Ovary (tissue), 10 donors: ENCODE measurements at places on chromosomes 2 and 18. TPM values are rescaled to one million over a fixed set of nuclear protein-coding genes. Genes with fewer than 3 reads are reported as not detected.

The ANKRD62 gene
- not detected for total RNA-seq

The RGPD3 gene
- total RNA-seq = 0.08 TPM

The C18orf54 gene
- 2.5 TPM for total RNA-seq

The SCN7A gene
- total RNA-seq = 115 TPM

The CLIP4 gene
- total RNA-seq = 46.6 TPM

The PXDN gene
- total RNA-seq = 58.7 TPM

The GPR155 gene
- 5.4 TPM for total RNA-seq

The SIX3 gene
- not detected for total RNA-seq

The PSMA8 gene
- total RNA-seq = 0.25 TPM

The TIA1 gene
- 115 TPM for total RNA-seq

The CIB4 gene
- not detected for total RNA-seq

The GTF2A1L gene
- total RNA-seq = not detected

The IL18R1 gene
- total RNA-seq = 0.96 TPM

The CROCC2 gene
- 1.7 TPM for total RNA-seq

The MRPS5 gene
- total RNA-seq = 45.4 TPM

The RNF152 gene
- 10.5 TPM for total RNA-seq

The SULT1C2 gene
- 0.57 TPM for total RNA-seq

The MYCN gene
- total RNA-seq = 4.7 TPM

The ZNF385B gene
- 5.4 TPM for total RNA-seq

The KCNE4 gene
- total RNA-seq = 3.8 TPM

The HOXD3 gene
- 14.8 TPM for total RNA-seq

The RAPGEF4 gene
- 8.3 TPM for total RNA-seq

The CNDP1 gene
- 0.15 TPM for total RNA-seq

The GAL3ST2 gene
- 0.27 TPM for total RNA-seq

The CYTIP gene
- total RNA-seq = 1.4 TPM

The RND3 gene
- total RNA-seq = 2.5 TPM

The HOXD13 gene
- total RNA-seq = not detected

The DPYSL5 gene
- total RNA-seq = not detected

The OTOS gene
- total RNA-seq = not detected

The GKN1 gene
- total RNA-seq = not detected
